Sigmoid colon (tissue), 7 donors: ENCODE measurements at places on chromosomes 12 and 14. TPM values are rescaled to one million over a fixed set of nuclear protein-coding genes. Genes with fewer than 3 reads are reported as not detected.

DNA sequence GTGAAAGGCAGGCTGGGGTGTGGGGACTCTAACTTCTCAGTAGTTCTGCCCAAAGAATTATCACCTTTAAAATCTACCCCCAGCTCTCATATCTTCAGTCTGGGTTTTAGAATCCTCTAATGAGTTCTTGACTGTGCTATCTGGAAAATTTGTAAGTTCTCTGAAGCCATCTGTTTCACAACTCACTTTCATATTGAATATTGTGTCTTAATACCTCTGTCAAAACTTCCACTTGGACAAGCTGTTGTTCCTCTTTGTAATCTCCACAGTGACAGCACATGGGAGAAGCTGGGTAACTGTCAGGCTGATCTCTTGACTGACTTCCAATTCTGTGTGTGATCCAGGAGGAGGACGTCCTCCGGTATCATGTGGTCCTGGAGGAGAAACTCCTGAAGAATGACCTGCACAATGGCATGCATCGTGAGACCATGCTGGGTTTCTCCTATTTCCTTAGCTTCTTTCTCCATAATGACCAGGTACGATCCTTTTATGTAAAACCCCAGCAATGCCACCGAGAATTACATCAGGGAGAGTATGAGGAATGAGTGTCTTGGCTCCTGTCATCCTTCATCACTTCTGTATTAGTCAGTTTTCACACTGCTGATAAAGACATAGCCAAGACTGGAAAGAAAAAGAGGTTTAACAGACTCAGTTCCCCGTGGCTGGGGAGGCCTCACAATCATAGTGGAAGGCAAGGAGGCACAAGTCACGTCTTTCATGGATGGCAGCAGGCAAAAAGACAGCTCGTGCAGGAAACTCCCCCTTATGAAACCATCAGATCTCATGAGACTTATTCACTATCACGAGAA is 111.9 kb downstream of the STAB2 start:
- peaks cover 3% of the 10 kb centered on the region for H3K4me1 ChIP-seq
- no peak overlapping the region for H3K4me3 ChIP-seq
- no peak overlapping the region for H3K27ac ChIP-seq

DNA sequence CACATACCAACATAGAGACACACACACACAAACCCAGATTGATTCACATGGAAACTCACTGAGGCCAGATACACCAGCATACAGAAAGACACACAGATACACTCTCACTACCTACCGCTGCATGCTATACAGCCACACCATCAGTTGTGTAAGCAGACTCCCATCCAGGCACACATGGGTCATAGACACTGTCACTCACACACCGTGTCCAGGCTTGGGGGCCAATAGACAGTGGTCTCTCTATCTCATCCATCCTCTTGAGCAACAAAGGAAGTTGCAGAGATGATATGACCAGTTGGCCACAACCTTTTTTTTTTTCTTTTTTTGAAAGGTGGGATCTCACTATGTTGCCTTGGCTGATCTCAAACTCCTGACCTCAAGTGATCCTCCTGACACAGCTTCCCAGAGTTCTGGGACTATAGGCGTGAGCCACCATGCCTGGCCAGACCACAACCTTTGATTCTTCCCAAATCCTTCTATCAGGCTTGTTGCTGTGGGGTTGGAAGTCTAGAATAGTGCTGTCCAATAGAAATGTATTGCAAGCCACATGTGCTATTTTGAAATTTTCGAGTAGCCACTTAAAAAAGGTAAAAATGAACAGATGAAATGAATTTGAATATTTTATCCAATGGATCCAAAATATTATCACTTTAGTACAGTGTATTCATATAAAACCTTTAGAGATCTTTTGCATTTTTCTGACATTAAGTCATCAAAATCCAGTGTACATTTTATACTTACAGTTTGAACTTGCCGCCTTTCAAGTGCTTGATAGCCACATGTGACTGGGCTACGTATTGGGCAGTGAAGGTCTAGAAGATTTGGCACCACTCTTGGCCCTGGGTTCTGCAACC is 7.4 kb downstream of the LRP1-AS start:
- no peaks in the 10 kb centered on the region for H3K4me1 ChIP-seq
- no peak overlapping the region for H3K4me3 ChIP-seq
- H3K27ac ChIP-seq, result peak overlapping the region; percentile 98
- H3K36me3 ChIP-seq, result peaks cover 69% of the 10 kb centered on the region
- no peaks in the 10 kb centered on the region for H3K27me3 ChIP-seq

- H3K4me1 ChIP-seq, result no peaks in the 10 kb centered on the region
- H3K4me3 ChIP-seq, result no peak overlapping the region
- H3K27ac ChIP-seq, result no peak overlapping the region
- H3K36me3 ChIP-seq, result no peaks in the 10 kb centered on the region
These were observed 165.5 kb upstream of the NOS1 start for GRCh38 chr12:117526757-117527478.

DNA sequence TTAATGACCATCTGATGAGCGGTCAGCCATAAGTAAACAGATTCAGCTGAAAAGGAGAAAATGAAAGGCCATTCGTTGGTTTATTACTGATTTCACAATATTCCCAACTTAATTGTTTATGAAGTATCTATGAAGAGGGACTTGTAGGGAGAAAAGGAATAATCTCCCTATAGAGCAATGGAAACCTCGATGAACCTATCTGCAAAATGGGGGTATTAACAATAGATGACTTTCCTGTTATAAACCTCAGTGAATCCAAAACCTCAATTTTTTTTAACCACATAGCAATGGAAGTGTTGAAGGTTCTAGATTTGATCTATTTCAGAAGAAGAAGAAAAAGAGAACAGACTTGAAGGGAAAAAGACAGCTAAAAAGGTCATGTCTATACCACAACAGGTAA is 2.0 kb downstream of the WIF1 start:
- DNase-seq, result no peak

The CD163L1 gene
- total RNA-seq, result 0.66 TPM

GRCh38 chr12:124732275-124733075 is 131.2 kb downstream of the SCARB1 start:
- H3K36me3 ChIP-seq, result no peaks in the 10 kb centered on the region
- H3K27me3 ChIP-seq, result no peaks in the 10 kb centered on the region
- DNase-seq, result no peak

The SSPN gene
- 41.3 TPM for total RNA-seq

The HHIPL1 gene
- total RNA-seq, result 9.8 TPM

- no peaks in the 10 kb centered on the region for H3K4me1 ChIP-seq
- H3K4me3 ChIP-seq, result no peak overlapping the region
- no peak overlapping the region for H3K27ac ChIP-seq
- DNase-seq, result no peak
- no peaks in the 10 kb centered on the region for H3K27me3 ChIP-seq
- H3K36me3 ChIP-seq, result no peaks in the 10 kb centered on the region
These were observed 283.1 kb downstream of the DPF3 start for GRCh38 chr14:72610831-72611200.

The SERPINA10 gene
- not detected for total RNA-seq

GRCh38 chr14:60266021-60266937 is 17.3 kb downstream of the PPM1A start:
- H3K27me3 ChIP-seq, result no peaks in the 10 kb centered on the region
- no peak for DNase-seq
- no peak overlapping the region for H3K27ac ChIP-seq

DNA sequence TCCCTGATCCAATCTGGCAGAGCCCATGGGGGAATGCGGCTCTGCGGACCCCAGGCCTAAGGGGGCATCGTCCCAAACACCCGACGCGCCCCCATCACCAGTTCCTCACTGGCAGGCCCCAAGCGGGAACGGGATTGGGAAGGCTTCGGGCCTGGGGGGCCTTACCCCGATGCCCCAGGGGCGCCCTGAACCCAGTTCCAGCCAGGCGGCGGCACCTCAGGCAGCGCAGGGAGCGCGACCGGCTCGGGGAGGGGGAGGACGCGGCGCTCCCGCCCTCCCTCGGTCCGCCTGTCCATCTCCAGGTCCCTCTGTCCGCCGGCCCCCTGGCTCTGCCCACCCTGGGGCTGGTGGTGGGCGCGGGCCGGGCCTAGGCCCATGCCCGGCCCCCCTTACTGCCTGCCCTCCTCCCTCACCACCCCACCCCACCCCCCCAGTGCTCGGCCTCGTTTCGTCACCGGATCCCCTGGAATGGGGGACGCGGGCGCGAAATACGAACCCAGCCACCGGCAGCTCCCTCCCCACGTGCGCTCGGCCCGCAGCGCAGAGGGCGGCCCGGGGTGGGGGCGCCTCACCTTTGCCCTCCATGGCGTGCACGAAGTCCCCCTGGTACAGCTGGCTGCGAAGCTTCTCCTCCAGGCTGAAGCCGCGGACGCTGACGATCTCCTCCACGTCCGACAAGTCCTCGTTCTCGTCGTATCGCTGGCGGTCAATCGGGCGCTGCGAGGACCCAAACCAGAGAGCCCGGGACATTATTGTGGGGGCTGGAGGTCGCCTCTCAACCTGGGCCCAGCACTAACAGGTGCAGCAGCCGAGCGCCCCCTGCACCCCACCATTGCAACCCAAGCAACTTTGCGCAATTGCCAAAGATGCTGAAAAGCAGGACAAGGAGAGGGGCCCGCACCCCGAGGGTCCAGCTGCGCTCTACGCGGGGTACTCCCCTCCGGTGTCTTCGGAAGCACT is 2.3 kb downstream of the KDM2B start:
- no peaks in the 10 kb centered on the region for H3K27me3 ChIP-seq
- DNase-seq, result peak; percentile 74
- H3K4me1 ChIP-seq, result no peaks in the 10 kb centered on the region
- H3K27ac ChIP-seq, result peak overlapping the region; percentile 91
- peak overlapping the region; percentile 72 for H3K4me3 ChIP-seq

The VRTN gene
- total RNA-seq, result not detected

The PRH2 gene
- total RNA-seq, result not detected

DNA sequence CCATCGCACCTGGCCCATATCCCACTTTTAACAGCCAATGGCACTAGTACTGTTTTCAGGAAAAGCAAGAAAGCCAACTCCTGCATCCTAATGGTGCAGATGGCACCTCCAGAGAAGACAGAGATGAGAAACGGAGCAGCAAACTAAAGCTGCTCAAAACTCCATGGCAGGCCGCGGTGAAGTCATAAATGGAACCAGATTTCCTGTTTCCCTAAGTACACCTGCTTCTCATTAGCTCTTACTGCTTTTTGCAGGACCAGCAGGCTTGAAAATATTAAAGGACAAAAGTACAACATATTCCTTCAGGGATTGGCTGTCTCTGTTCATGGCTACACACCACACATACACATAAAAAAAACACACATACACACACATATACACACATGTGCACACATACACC is 36.7 kb upstream of the LGALS3 start:
- no peak overlapping the region for H3K27ac ChIP-seq
- H3K27me3 ChIP-seq, result no peaks in the 10 kb centered on the region
- DNase-seq, result no peak
